Large intestine (tissue), 12 donors: ENCODE measurements at places on chromosomes 7 and 10. TPM values are rescaled to one million over a fixed set of nuclear protein-coding genes. Genes with fewer than 3 reads are reported as not detected.

- no peaks in the 10 kb centered on the region for H3K36me3 ChIP-seq
- DNase-seq, result no peak
- no peak overlapping the region for H3K4me3 ChIP-seq
- H3K27me3 ChIP-seq, result peaks cover 29% of the 10 kb centered on the region
- no peak overlapping the region for H3K27ac ChIP-seq
- H3K4me1 ChIP-seq, result no peaks in the 10 kb centered on the region
Observed at GRCh38 chr7:128151635-128152034, 89.4 kb upstream of the LEP start.

DNA sequence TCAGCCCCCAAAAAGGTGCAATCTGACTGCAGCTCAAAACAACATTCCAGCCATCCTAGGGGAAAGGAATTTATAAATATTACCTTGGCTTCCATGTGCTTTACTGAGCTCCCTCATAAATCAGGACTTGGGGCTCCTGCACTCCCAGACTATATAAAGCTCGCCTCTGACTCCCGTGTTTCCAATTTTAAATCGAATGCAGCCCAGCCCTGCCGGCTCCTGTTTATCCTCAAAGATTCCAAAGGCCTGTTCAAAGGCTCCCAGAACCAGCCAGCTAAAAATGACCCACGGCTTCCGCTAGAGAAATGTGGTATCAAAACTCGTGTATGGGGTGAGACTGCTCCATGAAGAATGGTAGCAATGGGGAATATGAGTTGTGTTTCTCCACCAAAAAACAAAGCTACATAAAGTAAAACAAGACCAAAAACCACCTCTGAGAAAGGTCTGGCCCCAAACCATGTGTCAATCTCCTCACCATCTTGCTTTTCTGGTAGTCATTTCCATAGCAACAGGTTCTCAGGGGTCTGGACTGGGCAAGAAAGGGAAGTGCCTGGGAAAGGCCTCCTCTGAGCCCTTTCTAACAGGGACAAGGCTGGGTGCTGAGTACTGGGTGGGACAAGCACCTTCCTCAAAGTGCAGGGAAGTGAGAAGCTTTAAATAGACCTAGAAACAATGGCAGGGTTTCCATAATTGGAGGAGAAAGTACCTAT is 5.1 kb downstream of the CALML3 start:
- no peaks in the 10 kb centered on the region for H3K27me3 ChIP-seq
- H3K27ac ChIP-seq, result no peak overlapping the region
- no peak overlapping the region for H3K4me3 ChIP-seq
- no peaks in the 10 kb centered on the region for H3K36me3 ChIP-seq
- no peak for DNase-seq

DNA sequence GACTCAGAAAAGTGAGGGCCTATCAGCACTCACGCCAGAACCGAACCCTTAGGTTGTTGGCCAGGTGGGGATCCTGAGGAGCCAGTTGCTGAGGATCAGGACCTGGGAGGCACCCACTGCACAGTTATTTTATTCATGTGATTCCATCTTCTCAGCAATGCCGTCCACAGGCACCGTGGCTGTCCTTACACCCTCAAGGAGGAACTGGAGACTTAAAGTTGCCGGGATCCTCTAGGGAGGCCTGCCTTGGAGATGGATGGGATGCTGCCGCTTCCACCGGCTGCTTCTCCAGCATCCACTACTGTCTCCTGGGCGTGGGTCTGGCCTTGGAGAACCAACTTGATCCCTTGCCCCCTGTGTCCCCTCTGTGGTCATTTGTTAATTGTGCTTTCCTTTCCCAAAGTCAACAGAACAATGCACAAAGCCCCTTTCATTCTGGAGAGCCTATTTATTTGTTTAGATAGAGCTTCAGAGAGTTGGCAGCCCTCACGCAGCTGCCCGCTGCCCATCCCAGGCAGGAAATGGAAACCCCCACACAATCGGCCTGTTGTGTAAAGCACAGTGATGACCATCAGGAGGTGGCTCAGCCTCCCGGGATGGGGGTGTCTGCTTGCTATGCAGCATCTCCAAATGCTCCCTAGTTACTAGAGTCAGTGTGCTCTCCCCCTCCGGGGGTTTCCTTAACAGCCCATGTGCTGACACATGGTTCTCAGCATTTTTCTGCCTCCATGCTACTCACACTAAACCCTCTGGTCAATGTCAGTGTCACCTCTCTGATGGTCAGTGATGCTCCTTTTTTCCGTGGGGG is 52.9 kb upstream of the IGFBP3 start:
- H3K36me3 ChIP-seq, result no peaks in the 10 kb centered on the region
- peak; percentile 6 for DNase-seq
- no peak overlapping the region for H3K4me3 ChIP-seq
- H3K27me3 ChIP-seq, result no peaks in the 10 kb centered on the region
- H3K27ac ChIP-seq, result no peak overlapping the region
- H3K4me1 ChIP-seq, result peaks cover 11% of the 10 kb centered on the region

DNA sequence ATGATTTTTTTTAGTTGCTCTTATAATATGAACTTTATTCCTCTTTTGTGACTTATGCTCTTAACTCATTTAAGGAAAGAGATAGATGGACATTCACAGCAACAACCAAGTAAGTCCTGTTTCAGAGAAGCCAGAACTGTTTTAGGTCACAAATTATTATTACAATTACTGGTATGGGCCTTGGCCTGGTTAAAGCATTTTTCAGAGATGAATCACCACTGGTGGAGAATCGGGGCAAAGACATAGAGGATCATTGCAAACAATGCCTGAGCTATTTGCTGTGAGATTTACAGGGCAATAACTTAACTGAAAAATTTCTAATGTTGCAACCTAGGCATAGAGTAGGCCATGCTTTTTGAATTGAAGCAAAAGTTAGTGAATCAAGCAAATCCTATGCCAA is 138.0 kb upstream of the YAE1 start:
- H3K27me3 ChIP-seq, result peaks cover 18% of the 10 kb centered on the region
- no peak for DNase-seq
- no peak overlapping the region for H3K27ac ChIP-seq
- H3K4me1 ChIP-seq, result no peaks in the 10 kb centered on the region
- no peak overlapping the region for H3K4me3 ChIP-seq

- DNase-seq, result no peak
- H3K4me1 ChIP-seq, result no peaks in the 10 kb centered on the region
- H3K27me3 ChIP-seq, result no peaks in the 10 kb centered on the region
- H3K4me3 ChIP-seq, result no peak overlapping the region
- H3K27ac ChIP-seq, result no peak overlapping the region
Observed at GRCh38 chr7:81873559-81873958, 103.7 kb upstream of the HGF start.

- H3K4me3 ChIP-seq, result no peak overlapping the region
- no peak overlapping the region for H3K27ac ChIP-seq
- peak; percentile 33 for DNase-seq
- no peaks in the 10 kb centered on the region for H3K4me1 ChIP-seq
- peaks cover 4% of the 10 kb centered on the region for H3K36me3 ChIP-seq
Observed at GRCh38 chr10:60208676-60209269, 180.9 kb downstream of the ANK3 start.

The AKR1C8 gene
- polyA plus RNA-seq, result 0.13 TPM

DNA sequence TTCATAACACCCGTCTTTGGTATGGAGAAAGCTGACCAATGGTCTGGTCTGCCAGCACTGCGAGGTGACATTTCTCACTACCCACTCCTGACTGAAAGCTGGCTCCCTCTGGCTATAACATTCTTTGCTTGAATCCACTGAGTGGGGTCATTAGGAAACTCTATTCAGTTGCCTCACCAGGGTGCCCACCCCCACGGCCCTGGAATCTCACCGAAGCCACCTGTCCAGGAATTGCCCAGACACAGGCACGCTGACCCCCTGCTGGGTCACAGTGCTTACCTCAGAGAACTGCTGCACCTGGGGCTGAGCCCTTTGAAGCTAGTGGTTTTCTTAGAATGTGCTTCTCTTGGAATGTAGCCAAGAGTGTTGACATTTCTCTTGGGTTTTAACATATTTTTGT is 28.6 kb downstream of the HECW1 start:
- H3K27ac ChIP-seq, result no peak overlapping the region
- H3K4me3 ChIP-seq, result no peak overlapping the region
- no peaks in the 10 kb centered on the region for H3K4me1 ChIP-seq

The ZNF746 gene
- 13.1 TPM for polyA plus RNA-seq

DNA sequence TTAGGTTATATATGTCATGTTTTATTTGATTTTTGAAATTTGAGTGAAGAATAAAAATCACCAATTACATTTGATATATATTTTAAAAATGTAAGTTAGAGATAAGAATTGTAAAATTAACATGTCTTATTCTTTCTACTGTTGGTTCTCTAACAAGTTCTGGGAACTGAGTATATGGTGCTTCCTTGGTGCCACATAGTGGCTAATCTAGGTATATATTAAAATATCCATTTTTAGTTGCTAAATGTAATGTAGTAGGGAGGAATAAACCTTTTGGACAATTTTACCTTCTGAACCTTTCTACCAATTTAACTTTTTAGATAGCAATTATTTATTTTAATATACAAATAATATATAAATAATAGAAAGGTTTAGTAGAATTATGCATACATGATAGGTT is 17.5 kb downstream of the CFAP69 start:
- DNase-seq, result no peak
- no peaks in the 10 kb centered on the region for H3K27me3 ChIP-seq
- H3K4me1 ChIP-seq, result no peaks in the 10 kb centered on the region
- H3K4me3 ChIP-seq, result no peak overlapping the region

The HYAL4 gene
- polyA plus RNA-seq, result not detected

DNA sequence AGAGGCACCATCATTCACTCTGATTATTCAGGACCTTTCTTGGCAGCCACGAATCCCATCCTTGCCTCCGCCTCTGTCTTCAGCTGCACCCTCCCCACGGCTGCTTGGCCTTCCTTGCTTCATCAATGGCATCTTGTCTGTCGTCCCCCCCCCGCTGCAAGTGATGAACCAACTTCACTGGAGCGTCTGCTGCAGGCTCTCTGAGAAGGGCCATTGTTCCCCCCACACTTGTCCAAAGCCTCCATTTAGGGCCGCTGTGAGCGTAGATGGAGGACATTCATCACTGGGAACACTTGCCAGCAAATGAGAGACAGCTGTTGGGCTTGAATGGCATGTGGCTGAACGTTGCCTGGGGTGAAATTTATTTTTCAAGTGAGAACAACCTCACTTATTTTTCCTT is 20.1 kb downstream of the AFAP1L2 start:
- H3K4me3 ChIP-seq, result no peak overlapping the region
- no peaks in the 10 kb centered on the region for H3K36me3 ChIP-seq
- H3K27me3 ChIP-seq, result peaks cover 2% of the 10 kb centered on the region
- no peak for DNase-seq

The ASL gene
- 103 TPM for polyA plus RNA-seq

GRCh38 chr10:30812018-30812851 is 182.7 kb upstream of the LYZL2 start:
- no peak for DNase-seq
- H3K36me3 ChIP-seq, result no peaks in the 10 kb centered on the region
- H3K4me3 ChIP-seq, result no peak overlapping the region
- H3K4me1 ChIP-seq, result peaks cover 16% of the 10 kb centered on the region

DNA sequence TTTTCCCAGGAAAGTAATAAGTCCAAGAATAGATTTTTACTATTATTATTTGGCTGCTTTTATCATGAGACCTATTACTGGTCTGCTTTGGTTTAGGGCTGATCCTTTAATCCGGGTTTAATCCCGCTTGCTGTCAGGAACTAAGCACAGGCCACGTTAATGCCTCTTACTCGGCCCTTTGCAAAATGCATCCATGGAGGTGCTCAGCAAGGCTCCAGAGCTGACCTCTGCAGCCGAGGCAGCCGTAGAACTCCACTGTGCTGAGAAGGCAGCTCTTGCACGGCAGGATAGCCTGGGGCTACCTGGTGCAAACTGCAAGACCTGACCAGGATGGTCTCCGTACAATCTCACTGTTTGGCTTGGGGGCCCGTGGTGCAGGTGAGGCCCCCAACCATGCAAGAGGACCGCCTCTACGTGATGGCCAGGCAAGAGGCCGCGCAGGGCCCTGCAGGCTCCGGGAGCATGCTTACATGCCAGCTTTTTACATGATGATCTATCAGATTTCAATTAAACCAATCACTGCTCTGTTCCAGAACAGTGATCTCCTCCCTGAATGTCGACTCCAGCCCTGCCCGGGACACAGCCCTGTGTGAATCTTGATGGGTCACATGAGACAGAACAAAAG is 10.4 kb upstream of the CALML3 start:
- no peak overlapping the region for H3K27ac ChIP-seq
- no peaks in the 10 kb centered on the region for H3K36me3 ChIP-seq
- H3K4me3 ChIP-seq, result no peak overlapping the region
- H3K27me3 ChIP-seq, result no peaks in the 10 kb centered on the region

GRCh38 chr10:89351412-89351779 is 23.6 kb downstream of the IFIT3 start:
- no peaks in the 10 kb centered on the region for H3K27me3 ChIP-seq
- DNase-seq, result no peak
- H3K27ac ChIP-seq, result peak overlapping the region; percentile 95
- no peak overlapping the region for H3K4me3 ChIP-seq
- peaks cover 52% of the 10 kb centered on the region for H3K4me1 ChIP-seq

DNA sequence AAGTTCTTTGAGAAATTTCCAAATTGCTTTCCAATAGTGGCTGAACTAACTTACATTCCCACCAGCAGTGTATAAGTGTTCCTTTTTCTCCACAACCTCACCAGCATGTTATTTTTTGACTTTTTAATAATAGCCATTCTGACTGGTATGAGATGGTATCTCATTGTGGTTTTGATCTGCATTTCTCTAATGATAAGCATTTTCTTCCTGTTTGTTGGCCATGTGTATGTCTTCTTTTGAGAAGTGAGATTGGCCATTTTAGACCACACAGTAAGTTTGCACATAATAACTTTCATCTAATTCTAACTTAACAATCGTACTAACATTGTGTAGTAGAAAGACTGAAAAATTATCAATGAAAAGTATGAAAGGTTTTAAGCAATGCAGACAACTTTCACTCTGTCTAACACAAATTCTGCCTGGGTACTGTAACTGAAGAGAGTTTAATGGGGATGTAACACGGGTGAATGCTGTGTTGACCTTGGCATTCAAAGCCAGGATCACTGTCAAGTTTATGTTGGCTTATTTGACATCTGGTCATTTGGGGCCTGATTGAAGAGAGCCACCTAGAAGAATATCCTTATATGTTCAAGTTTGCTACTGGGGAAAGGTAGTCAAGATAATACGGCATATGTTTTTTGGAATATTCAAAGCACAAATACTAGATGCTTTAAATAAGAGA is 50.4 kb downstream of the FAM171A1 start:
- peaks cover 5% of the 10 kb centered on the region for H3K4me1 ChIP-seq
- H3K27me3 ChIP-seq, result no peaks in the 10 kb centered on the region
- H3K36me3 ChIP-seq, result no peaks in the 10 kb centered on the region

The CLDN3 gene
- 167 TPM for polyA plus RNA-seq

- H3K27ac ChIP-seq, result no peak overlapping the region
- DNase-seq, result no peak
- H3K36me3 ChIP-seq, result no peaks in the 10 kb centered on the region
- H3K4me3 ChIP-seq, result no peak overlapping the region
- H3K27me3 ChIP-seq, result peaks cover 6% of the 10 kb centered on the region
Observed at GRCh38 chr7:39073432-39073831, 95.7 kb downstream of the POU6F2 start.

The OR2A5 gene
- polyA plus RNA-seq, result under 0.01 TPM

The PDZD8 gene
- 34.7 TPM for polyA plus RNA-seq
